ENCODE measurements at places on chromosomes 12 and 14.

DNA sequence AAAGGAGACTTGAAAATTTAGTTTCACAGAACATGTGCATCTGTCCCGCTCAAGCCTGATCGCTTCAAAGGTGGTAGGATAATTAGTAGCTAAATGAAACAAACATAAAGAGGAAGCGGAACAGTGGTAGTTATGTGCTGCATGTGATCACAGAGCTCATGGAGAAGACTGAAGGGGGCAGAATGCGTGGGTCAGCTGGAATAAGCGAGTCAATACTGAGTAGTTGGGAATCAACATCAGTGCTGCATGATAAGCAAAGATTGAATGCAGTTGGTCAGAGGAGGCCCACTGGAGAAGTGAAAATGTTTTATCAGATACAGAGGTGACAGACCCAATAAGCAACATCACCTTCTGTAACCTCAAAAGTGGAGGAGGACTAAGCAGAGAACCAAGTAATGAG lies 95.1 kb upstream of the RFX4 start:
- no peak for DNase-seq

DNA sequence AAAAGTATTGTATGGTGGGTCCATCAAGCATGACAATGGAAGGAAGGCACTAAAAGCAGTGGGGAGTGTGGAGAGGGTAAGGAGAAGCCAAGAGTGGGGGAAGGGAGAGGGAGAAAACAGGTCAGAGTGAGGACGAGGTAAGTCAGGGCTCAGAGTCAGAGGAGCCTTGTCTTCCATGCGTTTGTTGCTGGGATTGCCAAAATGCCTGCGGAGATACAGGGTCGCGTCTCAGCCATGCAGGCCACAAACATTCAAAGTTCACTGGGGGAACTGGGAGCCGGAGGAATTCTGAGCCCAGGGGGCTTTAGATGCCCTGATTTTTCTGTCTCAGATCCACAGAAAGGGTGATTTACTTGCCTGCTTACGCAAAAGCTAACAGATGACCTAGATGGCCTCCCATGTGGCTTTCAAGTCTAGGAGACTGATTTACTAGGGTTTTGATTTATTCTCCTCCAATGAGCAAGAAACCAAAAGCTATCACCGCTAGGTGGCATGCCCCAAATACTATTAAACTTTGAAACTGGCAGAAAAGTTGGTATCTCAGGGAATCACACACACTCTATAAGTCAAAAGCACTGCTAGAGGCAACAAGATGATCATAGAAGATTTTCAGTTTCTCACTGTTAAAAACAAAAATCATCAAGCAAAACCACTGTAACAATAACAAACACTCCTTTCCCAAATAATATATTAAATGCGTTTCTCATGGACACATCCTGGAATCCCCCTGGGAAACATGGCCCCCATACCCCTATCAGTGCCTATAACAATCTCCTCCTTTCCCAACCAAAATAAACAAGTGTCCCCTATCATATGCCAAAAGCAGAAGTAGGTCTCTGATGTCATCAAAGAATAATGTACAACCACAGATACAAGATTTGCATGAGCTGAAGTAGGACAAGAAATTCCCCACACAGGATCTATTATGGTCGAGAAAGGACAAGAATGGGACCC lies 26.6 kb upstream of the MDM1 start:
- peak; percentile 46 for DNase-seq

DNA sequence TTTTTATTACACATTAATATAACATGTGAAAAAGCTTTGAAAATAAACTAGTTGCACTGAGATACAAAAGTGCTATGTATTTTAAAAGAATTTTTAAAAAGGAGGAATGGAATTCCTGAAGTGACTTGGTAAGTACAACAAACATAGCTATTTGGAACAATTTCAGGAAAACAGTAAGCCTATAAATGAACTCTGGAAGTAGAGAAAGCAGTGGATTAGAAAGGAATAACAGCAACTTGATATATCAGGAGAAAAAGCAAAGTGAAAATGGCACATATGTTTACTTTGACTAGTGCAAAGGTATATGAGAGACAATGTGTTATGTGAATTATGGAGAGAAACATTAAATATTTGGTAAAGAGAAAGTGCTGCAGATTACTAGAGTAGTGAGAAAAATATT lies 811.7 kb downstream of the C12orf50 start:
- no peak for DNase-seq

GRCh38 chr12:111222523-111222922 lies 146.4 kb downstream of the PHETA1 start:
- no peak for DNase-seq

- no peak for DNase-seq
These were observed 276.3 kb upstream of the FAR2 start for GRCh38 chr12:28872654-28873268.

DNA sequence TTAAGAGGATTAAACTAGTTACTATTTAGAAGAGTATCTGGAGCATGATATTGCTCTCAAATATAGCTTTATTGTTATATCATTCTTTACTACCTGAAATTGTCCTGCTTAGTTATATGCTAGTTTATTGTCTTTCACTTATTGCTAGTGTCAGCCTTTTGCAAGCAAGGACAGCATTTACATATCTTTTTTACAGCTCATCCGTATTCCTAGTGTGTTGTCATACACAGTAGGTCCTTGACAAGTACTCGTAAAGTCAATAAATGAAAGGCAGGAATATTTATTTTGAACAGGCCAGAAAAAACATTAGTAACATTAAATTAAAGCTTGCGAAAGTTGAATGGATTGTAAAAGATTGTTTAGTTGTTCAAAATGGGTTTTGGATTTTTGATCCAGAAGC lies 35.0 kb downstream of the CRADD start:
- no peak for DNase-seq

DNA sequence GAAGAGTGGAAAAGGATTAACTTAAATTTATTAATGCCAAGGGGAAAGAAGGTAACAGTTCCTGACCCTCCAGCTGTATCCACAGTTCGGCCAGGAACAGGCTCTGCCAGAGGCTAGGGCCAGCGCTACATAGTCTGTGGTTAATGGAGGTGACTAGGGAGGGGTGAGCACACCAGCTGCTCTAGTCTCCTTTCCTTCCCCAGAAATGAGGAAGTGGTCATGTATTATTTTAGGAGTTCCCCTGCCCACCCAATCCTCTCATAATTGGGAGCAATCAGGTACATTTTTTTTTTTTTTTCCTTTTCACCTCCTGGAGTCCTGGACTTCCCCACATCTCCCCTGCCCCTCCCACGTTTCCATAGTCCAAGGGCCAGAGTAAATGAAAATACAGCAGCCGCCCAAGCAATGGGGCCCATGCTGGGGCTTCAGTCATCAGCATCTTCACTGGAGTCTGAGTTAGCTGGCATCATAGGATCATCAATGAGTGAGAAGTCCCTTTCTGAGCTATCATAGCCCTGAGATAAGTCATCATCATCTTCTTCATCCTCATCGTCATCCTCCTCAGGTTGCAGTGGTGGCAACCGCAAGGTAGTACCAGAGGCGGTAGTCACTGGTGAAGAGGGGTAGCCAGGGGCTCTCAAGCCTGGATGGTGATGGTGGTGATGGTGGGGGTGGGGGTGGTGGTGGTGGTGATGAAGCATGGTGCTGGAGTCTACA lies 1.5 kb upstream of the SUPT16H start:
- no peak for DNase-seq
